ENCODE measurements at places on chromosomes 12 and 14. TPM values are rescaled to one million over a fixed set of nuclear protein-coding genes. Genes with fewer than 3 reads are reported as not detected.

IAPP gene
- not detected for total RNA-seq

PMEL gene
- total RNA-seq: 0.43 TPM

KRT6C gene
- not detected for total RNA-seq

APOF gene
- 0.12 TPM for total RNA-seq

RFX4 gene
- total RNA-seq: not detected

MUCL1 gene
- 1.5 TPM for total RNA-seq

KRT71 gene
- total RNA-seq: not detected

OVCH1 gene
- 1.6 TPM for total RNA-seq

CABP1 gene
- 0.63 TPM for total RNA-seq

NEDD8 gene
- 147 TPM for total RNA-seq

LMO3 gene
- 171 TPM for total RNA-seq

EPYC gene
- 0.31 TPM for total RNA-seq

All from lung (tissue), 17 donors.